ENCODE measurements at places on chromosomes 11 and 22.

GRCh38 chr11:92253945-92254344, 29.3 kb downstream of the FAT3 start:
- no peak for DNase-seq

- DNase-seq = no peak
Observed at GRCh38 chr11:58647141-58647699, 24.8 kb downstream of the CNTF start.

DNA sequence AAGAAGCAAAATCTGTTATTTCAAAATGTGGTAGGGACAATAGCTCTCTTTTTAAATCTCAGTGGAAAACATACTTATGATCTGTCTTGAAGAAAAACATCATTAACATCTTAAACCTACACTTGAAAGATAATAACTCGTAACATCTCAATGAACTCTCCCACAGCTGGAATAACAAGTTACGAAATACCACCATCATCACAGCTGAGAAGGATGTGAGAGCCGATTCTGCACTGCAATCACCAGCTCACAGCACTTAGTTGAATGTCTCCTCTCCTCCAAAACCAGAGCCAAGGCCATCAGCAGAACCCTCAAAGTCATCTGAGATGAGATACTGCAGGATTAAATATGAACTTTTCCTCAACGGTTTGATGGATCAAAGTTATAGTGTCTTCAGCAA, 124.3 kb downstream of the ARHGAP20 start:
- no peak for DNase-seq

GRCh38 chr22:17841836-17842235, 67.6 kb upstream of the BID start:
- DNase-seq = no peak

- DNase-seq = no peak
Observed at GRCh38 chr11:107266455-107266854, 191.2 kb downstream of the CWF19L2 start.

DNA sequence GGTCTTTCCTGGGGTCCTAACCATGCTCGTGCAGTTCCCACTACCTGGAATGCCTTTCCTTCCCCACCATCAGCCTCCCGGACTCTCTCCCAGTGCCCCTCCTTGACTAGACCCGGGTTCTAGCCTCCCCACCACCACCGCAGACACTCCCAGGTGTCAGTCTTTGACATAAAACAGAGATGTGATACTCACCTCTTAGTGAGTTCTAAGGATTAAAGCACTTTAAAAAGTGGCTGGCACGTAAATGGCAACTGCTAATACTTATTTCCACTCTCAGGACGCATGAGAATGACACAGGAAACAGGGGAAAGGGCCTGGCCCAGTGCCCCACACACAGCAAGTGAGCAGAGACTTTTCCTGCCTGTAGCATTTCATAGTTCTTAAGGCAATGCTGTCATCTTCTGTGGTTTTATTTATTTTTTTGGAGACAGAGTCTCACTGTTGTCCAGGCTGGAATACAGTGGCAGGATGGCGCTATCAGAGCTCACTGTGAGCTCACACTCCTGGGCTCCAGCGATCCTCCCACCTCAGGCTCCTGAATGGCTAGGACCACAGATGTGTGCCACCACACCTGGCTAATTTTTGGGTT, 1.9 kb upstream of the SLC25A45 start:
- no peak for DNase-seq

DNA sequence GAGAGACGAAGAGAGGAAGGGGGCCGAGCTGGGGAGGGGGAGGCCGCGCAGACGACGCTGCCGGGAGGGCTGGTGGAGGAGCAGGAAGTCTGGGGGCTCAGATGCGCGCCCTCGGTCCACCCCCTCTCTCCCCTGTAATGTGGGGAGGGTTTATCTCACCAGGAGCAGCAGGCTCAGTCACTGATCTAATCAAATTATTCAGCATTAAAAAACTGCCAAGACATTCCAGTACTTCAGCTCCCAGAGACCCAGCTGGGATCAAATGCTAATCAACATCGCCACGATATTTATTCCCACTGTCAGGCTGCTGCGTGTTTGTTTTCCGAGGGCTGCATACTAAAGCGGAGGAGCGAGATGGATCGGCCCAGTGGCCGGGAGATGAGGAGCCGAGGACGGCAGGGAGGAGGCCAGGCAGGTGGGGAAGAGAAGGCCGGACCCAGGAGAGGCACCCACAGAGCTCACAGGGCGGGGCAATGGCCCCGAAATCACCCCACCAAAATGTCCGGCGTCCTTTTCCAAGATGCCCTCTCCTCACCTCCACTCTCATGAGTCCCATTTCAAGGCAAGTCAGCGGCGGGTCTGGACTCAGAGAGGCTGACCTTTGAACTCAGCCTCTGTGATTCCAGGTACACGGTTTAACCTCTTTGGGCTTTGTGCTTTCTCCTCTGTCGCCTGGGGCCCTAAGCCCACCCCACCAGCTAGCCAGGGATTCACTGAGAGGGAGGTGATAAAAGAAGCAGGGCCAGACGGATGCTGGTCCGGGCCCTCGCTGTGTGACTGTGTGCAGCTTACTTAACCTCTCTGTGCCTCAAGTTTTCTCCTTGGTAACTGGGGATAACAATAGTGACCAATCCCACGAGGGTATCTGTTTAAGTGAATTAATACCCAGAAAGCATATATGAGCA, 502.1 kb downstream of the MN1 start:
- DNase-seq = peak; percentile 20

DNA sequence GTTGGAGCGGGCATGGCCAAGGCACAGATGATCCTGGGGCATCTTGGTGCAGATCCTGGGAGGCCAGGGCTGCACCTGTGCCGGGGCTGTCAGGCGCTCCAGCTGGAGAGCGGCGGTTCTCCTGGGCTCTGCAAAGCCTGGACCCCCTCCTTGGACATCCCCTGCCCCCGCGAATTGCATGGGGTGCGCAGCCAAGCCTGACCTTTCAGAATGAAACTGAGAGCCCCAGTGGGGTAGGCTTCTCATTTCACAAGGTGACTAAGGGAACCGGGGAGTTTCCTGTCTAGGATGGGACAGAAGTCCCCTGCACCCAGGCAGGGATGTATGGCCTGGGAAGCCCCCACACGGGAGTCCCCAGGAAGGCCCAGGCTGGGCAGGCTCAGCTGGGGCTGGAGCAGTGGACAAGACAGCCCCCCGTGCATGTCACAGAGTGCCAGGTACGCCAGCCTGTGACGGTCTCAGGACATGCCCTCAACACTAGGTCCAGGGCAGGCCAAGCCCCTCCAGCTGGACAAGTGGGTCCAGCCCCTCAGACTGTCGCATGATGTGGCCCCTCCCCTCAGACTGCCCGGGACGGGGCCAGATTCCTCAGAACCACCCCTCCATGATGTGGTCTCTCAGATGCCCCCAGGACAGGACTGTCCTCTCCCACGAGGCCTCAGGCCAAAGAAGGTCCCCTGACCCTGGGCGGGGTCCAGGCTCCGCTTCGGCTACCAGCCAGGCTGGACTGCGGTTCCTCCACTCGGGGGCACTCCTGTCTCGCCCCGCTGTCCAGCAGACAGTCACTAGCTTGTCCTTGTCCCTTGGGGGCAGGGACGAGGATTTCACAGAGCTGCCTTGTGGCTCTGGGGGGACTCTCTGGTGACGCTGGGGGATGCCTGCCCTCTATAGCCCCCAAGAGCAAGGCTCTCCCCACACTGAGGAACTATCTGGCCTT, 2.3 kb downstream of the LSP1 start:
- no peak for DNase-seq

GRCh38 chr22:46686221-46687047, 51.6 kb downstream of the CERK start:
- no peak for DNase-seq

DNA sequence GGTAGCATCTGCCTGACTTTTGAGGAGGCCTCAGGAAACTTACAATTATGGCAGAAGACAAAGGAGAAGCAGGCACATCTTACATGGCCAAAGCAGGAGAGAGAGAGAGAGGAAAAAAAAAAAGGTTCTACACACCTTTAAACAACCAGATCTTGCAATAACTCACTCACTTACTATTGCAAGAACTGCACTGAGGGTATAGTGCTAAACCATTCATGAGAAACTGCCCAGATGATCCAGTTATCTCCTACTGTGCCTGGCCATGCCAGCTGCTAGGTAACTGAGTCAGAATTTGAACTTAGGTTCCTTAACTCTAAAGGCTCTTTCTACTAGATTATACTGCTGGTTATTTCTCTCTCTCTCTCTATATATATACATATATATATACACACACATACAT, 7.3 kb downstream of the HORMAD2 start:
- no peak for DNase-seq

DNA sequence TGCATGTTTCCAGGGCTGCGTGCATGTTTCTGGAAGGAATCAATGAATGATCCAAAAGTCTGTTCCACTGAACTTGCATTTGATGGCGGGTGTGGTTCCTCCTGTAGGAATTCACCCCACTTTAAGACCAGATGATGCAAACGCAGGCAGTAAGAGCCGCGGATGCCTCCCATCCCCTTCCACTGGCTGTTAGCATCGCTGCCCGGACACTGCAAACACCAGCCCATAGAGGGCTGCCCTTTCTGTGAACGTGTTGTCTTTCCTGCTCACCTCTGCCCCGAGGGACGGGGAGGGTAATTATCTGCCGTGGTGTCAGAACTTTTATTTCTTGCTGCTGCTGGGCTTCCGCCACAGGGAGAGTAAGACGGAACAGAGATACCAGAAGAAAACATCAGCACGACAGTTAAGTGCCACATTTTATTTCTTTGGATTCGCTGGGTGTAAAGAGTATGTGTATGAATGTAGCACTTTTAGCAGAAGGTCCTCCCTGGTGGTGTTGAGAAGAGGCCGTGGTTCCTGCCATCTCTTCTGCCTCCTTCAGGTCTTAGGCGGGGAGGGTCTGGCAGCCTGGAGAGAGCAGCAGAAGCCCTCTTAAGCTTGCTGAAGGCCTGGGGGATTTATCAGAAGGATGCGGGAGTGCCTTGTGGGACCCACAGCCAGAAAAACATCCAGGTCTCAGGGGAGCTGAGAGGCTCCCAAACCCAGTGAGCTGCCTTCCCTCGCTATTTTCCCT, 53.2 kb upstream of the NECTIN1 start:
- DNase-seq = no peak

DNA sequence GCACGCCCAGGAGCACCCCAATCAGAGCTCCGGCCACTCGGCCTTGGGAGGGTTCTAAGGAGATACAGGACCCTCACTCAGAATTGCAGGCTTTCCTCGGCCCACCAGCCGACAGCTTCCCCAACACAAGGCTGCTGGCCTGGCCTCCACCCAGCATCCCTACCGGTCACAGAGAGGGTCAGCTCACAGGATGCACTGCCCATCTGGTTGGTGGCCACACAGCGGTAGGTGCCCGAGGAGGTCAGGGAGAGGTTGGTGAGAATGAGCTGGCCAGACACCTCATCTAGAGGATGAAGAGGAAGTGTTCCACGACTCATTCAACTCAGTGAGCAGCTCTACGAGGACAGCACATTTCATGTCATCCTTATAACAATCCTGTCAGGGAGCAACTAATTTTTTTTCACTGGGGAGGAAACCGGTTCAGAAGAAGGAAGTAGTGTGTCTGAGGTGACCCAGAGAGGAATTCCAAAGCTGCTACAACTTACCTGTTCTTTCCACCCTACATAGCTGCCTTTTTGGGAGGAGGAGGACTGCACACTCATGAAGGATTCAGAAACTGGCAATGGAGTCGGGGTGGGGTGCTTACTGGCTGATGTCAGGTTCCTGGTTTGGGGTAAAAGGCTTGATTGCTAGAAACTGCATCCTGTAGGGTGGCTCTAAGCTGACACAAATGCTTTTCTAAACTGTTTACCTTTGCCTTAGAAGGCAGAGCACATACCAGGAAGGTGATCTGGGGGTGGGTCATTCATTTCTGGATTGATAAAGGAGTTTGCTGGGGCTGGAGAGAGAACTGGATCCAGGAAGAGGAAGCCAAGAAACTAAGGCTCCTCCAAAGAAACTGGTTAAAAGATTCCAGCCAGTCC, 3.3 kb downstream of the VSIG2 start:
- no peak for DNase-seq

DNA sequence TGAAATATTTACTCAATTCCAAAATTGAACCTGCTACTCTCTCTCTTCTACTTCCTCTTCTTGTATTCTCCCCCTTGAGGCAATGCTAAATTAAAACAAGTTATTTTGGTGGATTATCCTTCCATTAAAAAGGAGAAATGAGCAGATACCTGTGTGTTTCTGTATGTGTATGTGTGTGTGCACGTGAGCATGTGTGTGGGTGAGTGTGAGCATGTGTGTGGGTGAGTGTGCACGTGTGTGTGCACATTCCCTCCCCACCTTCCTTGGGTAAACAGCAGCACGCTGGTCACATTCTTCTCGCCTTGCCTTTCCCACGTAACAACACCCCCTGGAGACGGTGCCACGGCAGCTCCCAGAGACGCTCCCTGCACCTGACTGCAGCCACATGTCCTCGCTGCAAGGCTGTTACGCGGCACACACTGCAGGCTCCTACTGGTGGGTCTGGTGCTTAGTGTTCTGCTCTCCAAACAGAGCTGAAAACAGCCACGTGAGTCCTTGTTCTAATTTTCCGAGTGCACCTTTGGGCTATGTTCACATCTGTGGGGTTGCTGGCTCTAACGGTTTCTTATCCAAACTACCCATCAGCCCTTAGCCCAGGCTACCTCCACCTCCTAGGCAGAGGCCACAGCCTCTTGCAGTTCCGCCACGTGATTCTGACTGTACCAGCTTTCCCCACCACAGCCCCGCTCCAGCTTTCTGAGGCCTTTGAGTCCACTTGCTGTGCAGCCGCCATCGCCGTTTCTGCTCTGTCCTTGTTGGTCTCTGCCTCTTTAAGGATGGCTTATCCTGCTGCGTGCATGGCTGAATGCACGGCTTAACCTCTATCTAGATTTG, 123.4 kb downstream of the CTTN start:
- no peak for DNase-seq

DNA sequence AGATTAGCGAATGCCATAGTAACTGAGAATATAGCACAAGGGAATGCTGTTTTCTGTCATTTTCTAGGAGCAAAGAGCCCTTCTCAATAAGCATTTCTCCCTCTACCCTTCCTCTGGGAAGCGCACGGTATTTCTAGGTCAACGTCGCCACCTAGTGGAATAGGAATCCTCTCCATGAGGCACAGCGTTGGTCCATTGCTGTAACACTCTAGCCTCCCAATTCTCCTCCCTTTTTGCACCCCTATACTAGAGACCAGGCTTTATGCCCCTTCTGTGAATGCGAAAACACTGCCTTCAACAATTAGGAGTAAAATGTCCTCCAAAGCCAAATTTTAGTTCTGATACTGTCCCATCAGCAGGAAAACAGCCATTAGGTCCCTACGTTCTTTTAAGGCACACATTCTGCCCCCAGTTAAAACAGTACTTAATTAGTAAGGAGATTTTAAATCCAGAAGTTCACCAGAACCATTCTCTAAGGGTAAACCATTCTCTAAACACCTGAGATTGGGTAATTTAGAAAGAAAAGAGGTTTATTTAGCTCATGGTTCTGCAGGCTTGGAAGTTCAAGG, 12.8 kb upstream of the HYLS1 start:
- DNase-seq = peak; percentile 97
